ENCODE measurements at places on chromosomes 3 and 15.

GRCh38 chr3:151227266-151227806 lies 24.3 kb upstream of the GPR171 start:
- no peak for DNase-seq

GRCh38 chr15:91938136-91938535 lies 84.6 kb downstream of the SLCO3A1 start:
- no peak for DNase-seq

GRCh38 chr3:143526011-143526545 lies 322.2 kb downstream of the SLC9A9 start:
- no peak for DNase-seq

DNA sequence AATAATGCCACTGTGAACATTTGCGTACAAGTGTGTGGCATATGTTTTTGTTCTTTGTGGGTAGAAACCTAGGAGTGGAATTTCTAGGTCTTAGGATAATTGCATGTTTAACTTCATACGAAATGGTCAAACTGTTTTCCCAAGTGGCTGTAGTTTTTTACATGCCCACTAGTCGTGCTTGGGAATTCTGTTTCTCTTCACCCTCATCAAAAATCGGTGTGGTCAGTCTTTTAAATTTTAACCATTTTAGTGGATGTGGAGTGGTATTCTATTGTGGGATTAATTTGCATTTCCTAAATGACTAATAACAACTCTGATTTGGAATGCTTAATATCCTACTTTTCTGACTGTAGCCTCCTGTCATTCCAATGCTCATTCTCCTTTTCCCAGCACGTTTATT lies 27.6 kb downstream of the ZFAND6 start:
- no peak for DNase-seq

DNA sequence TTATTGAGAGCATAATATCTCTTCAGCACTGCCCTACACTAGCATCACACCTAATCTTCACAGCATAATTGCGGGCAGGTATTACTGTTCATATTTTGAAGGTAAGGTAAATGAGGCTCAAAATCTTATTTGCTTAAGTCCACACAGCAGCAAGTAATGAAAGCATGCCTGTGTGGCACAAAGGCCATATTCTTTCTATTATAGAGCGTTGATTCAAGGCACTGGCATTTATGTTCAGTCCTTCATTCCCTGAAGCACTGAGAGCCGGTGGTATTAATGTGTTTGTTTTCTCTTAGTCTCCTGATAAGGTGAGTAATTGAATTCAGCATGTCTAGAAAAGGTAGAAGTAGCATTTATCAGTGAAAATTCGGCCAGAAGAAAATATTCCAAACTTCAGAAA lies 231.2 kb downstream of the BBX start:
- no peak for DNase-seq

DNA sequence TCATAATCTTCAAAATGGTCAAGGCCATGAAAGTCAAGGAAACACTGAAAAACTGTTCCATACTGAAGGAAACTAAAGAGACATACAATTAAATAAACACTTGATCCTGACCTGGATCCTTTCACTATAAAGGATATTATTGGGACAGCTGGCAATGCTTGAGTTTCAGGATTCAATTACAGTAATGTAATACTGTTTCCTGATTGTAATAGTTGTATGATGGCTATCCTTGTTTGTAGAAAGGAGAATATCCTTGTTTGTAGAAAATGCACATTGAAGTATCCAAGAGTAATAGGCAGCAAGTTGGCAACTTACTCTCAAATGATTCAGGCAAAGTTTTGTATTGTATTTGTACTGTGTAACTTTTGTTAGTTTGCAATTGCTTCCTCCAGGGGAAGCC lies 4.6 kb downstream of the CIDEC start:
- DNase-seq = no peak
